ENCODE measurements at places on chromosomes 6 and 20.

DNA sequence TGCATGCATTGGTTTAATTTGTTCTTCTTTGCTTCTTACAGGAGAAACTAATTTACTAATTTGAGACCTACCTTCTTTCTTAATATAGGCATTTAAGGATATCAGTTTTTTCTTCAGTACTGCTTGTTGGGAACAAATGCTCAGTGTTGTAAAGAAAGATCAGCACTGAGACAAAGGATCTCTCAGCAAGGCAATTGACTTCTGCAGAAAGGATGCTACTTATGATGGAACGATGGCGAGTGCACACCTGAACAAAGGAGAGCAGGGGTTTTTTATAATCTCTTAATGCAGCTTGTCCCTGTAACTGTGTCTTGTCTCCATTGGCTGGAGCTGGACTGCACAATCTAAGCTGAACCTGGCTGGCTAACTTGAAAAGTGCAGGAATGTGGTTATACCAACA is 64.2 kb downstream of the RPP21 start:
- DNase-seq = no peak

- no peak for DNase-seq
These were observed 31.2 kb downstream of the TGM2 start for GRCh38 chr20:38133680-38134426.

GRCh38 chr6:52617087-52617486 is 40.2 kb upstream of the TRAM2 start:
- DNase-seq = no peak

GRCh38 chr20:40464731-40465208 is 224.3 kb downstream of the MAFB start:
- DNase-seq = no peak

DNA sequence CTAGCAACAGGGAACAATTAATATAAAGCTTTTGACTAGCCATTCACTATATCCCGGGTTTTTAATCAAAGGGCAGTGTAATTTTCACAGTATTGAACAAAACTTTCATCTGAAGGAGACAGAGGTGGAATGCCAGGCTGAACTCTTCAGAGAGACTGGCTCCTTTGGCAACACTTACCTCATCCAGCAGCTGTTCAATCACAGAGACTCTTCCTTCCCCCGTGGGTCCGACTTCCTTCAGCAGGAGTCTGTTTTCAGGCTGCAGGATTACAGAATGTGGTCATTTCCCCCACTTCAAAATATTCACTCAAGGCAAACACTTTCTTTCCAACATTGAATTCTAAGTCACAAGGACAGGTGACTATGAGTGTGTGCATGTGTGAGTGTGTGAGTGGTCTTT is 76.6 kb downstream of the DZANK1 start:
- no peak for DNase-seq

DNA sequence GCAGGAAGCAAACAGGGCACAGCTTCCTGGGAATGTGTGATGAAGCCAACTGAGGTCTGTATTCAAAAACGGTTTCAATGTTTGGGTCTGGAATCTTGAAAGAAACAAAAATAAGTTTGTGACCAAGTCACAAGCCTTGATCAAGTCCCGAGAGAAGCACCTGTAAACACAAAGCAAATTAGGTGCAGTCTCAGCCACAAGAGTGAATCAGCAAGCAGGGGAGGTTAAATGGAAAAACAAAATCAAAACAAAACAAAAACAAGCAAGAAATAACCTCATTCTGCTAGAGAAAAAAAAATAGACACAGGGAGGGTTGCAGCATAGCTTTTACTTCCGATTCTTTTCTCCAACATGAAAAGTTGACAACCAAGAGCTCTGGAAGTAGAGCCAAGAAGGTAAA is 201.7 kb downstream of the CLIC5 start:
- no peak for DNase-seq
